ENCODE measurements at places on chromosomes 11 and 22.
A peak's percentile ranks its signal among the peaks of the same experiment; 100 is the strongest.

- no peak for DNase-seq
- H3K4me3 ChIP-seq, result no peak overlapping the region
Measured at GRCh38 chr11:60959431-60959830, 7.5 kb upstream of the SLC15A3 start.

DNA sequence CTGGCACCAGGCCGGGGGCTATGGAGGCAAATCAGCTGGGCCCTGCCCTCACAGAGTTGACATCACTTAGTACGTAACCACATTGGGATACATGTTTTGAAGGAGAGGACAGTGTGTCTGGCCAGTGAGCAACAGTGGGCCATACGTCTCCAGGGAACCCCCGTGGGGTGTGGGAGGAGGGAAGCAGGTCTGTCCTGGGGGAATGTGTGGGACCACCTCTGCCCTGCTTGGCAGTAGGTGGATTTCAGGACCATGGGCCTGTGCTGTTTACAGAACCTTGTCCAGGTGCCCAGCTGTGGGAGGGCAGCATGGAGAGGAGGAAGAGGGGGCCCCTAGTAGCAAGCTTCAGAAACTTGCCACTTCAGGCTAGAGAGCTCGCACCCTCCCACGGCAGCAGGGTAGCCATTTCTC, 21.0 kb downstream of the P2RY2 start:
- no peak overlapping the region for H3K27ac ChIP-seq
- peaks cover 6% of the 10 kb centered on the region for H3K27me3 ChIP-seq
- no peaks in the 10 kb centered on the region for H3K4me1 ChIP-seq
- no peaks in the 10 kb centered on the region for H3K36me3 ChIP-seq
- DNase-seq, result no peak
- H3K4me3 ChIP-seq, result no peak overlapping the region

DNA sequence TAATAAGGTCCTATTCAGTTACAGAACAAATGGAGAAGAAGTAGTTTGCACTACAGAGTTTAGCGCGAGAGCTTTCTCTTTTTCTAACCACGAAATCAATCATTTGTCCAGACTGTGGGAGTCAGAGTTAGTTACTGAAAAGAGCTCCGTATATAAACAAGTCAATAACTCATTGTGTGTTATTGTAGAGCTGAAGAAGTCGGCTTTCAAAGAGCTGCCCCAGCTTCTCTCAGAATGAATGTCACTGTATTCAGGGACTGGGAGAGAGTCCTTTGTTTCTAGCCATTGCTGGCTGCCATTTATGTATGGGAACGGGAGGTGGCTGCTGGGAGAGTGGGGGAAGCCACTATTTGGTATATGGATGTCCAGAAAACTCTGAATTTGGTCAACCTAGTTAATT, 227.8 kb downstream of the DCDC1 start:
- H3K4me1 ChIP-seq, result no peaks in the 10 kb centered on the region

DNA sequence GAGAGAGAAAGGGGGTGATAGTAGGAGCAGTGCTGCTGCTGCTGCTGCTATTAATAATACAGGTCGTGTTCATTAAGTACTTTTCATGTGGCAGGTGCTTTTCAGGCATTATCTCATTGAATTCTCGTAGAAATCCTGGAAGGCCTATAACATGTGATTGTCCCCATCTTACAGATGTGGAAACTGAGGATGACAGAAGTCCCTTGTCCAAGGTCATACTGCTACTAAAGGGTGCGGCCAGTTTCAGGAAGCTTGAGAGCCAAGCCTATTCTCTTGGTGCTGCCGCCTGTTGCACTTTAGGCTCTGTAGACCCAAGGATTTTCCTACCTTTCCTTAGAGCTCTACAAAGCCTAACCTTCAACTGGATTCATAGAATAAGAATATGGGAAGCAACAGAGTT, 193.3 kb downstream of the DBX1 start:
- H3K36me3 ChIP-seq, result no peaks in the 10 kb centered on the region
- no peak for DNase-seq
- peaks cover 23% of the 10 kb centered on the region for H3K27me3 ChIP-seq
- H3K4me3 ChIP-seq, result no peak overlapping the region
- peaks cover 29% of the 10 kb centered on the region for H3K4me1 ChIP-seq

GRCh38 chr22:31086703-31087330, 5.7 kb downstream of the SMTN start:
- H3K27ac ChIP-seq, result no peak overlapping the region
- no peak for DNase-seq
- H3K4me1 ChIP-seq, result peaks cover 22% of the 10 kb centered on the region
- no peaks in the 10 kb centered on the region for H3K27me3 ChIP-seq

DNA sequence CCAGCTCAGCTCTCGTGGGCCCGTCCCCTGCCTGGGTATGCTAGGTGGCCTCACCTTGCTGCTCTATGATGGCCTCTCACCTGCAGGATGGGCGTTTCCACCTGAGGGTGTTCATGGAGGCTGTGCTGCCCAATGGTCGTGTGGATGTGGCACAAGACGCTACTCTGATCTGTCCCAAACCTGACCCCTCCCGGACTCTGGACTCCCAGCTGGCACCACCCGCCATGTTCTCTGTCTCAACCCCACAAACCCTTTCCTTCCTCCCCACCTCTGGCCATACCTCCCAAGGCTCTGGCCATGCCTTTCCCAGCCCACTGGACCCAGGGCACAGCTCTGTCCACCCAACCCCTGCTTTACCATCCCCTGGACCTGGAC, 2.1 kb downstream of the ZP1 start:
- no peaks in the 10 kb centered on the region for H3K36me3 ChIP-seq
- no peak overlapping the region for H3K27ac ChIP-seq
- peaks cover 5% of the 10 kb centered on the region for H3K4me1 ChIP-seq
- H3K4me3 ChIP-seq, result no peak overlapping the region
- no peak for DNase-seq

DNA sequence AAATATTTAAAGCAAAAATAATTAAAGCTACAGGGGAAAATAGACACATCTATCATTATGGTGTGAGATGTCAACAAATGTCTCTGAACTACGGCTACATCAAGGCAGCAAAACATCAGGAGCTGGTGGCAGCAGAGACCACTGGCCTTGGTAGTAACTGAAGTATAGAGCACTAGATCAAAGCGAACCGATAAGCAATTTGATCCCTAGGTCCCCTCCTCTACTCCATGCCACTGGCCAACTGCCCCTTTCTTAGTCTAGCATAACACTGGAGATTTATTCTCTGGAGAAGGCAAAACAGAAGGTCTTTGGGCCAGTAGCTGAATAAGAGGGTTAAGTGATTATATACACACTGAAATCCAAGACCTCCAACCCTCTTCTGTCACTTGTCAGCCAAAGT, 13.6 kb upstream of the RAB3IL1 start:
- no peak overlapping the region for H3K27ac ChIP-seq
- H3K36me3 ChIP-seq, result no peaks in the 10 kb centered on the region
- H3K4me3 ChIP-seq, result no peak overlapping the region
- H3K27me3 ChIP-seq, result peaks cover 7% of the 10 kb centered on the region

DNA sequence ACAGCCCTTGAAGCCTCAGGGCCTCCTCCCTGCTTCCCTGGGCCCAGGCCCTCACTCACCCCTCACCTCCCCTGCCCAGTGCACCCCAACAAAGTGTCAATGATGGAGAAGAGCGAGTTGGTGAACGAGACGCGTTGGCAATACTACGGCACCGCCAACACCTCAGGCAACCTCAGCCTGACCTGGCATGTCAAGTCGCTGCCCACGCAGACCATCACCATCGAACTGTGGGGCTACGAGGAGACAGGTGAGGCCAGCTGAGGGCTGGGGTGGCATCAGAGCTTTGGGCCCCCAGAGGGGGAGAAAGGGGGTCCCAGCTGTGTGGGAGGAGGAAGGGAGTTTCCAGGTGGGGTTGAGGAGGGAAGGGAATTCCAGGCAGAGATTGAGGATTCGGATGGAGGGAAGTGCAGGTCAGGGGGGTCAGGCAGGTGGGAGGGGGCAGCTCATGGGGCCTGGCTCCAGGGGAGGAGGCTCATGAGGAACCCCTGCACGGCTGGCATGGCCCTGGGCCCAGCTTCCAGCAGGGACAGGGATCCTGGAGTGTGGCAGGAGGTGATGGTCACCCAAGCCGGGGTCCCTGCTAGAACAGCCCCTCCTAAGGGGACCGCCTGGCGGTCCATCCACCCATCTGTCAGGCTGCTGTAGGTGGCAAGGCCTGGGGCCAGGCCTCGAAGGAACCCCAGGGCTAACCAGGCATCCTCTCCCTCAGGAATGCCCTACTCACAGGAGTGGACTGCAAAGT, 2.9 kb downstream of the SUSD2 start:
- no peaks in the 10 kb centered on the region for H3K36me3 ChIP-seq
- no peak for DNase-seq
- H3K4me3 ChIP-seq, result no peak overlapping the region
- H3K4me1 ChIP-seq, result no peaks in the 10 kb centered on the region

DNA sequence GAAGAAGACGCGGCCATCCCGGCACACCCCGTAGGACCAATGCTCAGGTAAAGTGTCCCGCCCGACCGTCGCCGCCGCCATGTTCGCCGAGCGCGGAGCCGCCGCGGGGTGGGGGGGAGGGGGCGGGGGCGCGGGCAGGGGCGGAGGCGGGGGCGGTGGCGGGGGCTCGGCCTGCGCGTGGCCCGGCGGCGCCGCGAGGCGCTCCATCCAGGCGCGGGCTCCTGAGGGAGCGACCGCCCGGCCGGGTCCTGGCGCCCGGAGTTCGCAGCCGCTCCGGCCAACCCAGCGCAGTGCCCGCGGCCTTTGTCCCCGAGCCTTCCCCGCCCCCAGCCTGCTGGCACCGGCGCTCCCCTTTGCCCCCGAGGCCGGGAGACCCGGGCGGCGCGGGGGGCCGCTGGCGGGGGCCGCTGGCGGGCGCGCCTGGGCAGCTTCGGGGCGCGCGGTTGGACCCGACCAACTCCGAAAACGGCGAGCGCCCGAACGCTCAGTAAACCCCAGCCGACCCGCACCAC, at the start of gene PLEKHA7:
TSS of gene PLEKHA7 (minus strand) at position 94 of the 512 bp plus-strand sequence. CDS start at position 81, 13 bp downstream.
- H3K4me3 ChIP-seq, result peak within 1 kb of the TSS; percentile 77
- H3K4me1 ChIP-seq, result peaks cover 3% of the 10 kb centered on the region
- H3K27me3 ChIP-seq, result peaks cover 11% of the 10 kb centered on the region

DNA sequence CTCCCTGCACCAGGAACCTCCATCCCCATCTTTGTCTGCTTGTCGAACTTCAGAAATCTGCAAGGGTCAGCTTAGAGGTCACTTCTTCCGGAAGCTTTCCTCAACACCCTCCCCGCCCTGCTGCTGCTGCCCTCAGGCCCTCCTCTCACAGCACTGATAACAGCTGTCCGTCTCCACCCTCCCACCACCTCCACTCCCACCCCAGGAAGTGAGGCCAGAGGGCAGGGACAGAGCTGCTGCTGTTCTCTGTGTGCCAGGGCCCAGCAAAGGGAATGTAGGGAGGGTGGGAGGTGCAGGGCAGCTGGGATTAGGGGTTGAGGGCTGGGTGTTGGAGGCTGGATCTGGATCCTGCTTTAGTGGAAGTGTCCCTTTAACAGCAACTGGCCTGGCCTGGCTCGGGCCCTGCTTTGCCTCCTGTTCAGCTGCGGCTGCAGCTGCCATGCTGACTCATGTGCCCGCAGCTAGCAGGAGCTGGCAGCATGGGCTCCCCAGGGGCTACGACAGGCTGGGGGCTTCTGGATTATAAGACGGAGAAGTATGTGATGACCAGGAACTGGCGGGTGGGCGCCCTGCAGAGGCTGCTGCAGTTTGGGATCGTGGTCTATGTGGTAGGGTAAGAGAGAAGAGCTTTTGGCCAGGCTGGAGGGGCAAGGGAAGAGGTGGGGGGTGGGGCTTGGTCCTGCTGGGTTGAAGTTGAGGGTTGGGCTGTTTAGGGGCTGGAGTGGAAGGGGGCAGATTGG, at the start of gene P2RX6:
TSS of gene P2RX6 (plus strand) at position 440 of the 740 bp plus-strand sequence. CDS start at position 450, 10 bp downstream.
- peak within 1 kb of the TSS; percentile 89 for H3K4me3 ChIP-seq
- H3K27ac ChIP-seq, result peak within 1 kb of the TSS; percentile 70

DNA sequence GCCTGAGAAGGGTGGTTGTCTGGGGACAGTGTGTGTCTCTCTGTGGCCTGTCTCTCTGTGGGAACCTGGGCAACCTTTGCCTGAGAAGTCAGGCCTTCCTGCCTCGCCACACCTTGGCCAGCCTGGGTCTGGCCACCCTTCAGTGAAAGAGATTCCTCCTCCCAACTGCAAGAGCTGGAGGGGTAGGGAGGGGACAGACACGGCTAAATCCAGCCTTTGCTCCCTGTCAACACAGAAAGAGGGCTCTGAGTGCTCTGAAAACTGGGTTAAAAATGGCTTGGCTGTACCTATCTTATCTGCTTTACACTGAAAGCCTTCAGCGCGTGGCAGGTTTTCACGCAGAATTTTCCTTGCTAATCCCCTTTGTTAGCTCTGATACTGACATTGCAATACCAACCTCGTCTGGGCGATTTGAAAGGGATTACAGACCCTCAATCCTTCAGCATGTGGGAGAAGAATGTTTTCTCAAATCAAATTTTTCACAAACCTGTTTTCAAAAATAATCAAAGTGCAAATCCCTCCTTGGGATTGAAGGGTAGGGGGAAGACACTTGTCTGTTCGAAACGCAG, 163.7 kb downstream of the DSCAML1 start:
- H3K4me3 ChIP-seq, result no peak overlapping the region
- H3K36me3 ChIP-seq, result no peaks in the 10 kb centered on the region
- no peak for DNase-seq
- no peaks in the 10 kb centered on the region for H3K27me3 ChIP-seq
- H3K27ac ChIP-seq, result no peak overlapping the region

DNA sequence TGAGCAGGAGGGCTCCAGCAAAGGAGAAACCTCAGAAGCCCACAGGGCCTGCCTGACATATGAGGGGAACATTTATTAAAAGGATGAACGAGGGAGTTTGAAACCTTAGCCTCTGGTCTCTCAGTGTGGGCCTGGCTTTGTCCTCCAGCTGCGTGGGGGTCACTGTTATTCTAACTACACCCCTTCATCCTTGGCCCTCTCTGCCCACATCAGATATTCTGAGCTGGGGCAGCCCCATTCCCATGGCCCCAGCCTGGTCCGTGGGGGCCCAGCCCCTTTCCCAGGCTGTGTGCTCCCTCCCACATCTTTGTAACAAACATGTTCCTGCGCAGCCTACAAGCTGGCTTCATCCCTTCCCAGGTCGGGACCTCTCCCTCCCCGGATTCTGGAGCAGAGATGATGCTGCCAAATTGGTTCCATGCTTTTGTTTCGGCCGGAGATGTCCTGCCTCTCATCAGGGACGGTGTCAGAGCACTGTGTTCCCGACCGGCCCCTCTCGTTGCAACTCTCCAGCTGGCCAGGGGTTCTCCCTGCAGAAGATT, 4.0 kb downstream of the FXYD6 start:
- H3K27ac ChIP-seq, result no peak overlapping the region
- H3K27me3 ChIP-seq, result peaks cover 37% of the 10 kb centered on the region
- no peak overlapping the region for H3K4me3 ChIP-seq
- H3K36me3 ChIP-seq, result no peaks in the 10 kb centered on the region
- DNase-seq, result no peak

DNA sequence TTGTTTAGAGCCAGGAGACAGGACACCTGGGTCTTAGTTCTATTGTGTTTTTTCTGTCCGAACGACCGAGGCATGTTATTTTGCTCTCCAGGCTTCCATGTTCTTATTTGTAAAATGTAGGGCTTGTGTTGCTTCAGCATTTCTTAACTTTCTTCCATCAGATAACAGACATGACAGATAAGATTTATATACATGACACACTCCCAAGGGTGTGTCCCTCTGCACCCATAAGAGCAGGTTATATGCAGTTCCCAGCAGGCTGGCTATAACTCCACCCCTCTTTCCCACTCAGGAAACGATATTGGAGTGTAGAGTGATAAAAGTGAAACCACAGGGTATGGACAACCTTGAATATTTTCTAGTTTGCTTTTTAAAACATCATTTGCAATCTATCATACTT, 65.8 kb downstream of the APIP start:
- H3K27ac ChIP-seq, result no peak overlapping the region
- no peaks in the 10 kb centered on the region for H3K36me3 ChIP-seq
- no peak for DNase-seq
- peaks cover 5% of the 10 kb centered on the region for H3K27me3 ChIP-seq
- H3K4me1 ChIP-seq, result no peaks in the 10 kb centered on the region
- no peak overlapping the region for H3K4me3 ChIP-seq
